ENCODE measurements at places on chromosomes 4 and X.
A peak's percentile ranks its signal among the peaks of the same experiment; 100 is the strongest.

GRCh38 chr4:7506119-7506518 is 71.4 kb upstream of the PSAPL1 start:
- DNase-seq = no peak

DNA sequence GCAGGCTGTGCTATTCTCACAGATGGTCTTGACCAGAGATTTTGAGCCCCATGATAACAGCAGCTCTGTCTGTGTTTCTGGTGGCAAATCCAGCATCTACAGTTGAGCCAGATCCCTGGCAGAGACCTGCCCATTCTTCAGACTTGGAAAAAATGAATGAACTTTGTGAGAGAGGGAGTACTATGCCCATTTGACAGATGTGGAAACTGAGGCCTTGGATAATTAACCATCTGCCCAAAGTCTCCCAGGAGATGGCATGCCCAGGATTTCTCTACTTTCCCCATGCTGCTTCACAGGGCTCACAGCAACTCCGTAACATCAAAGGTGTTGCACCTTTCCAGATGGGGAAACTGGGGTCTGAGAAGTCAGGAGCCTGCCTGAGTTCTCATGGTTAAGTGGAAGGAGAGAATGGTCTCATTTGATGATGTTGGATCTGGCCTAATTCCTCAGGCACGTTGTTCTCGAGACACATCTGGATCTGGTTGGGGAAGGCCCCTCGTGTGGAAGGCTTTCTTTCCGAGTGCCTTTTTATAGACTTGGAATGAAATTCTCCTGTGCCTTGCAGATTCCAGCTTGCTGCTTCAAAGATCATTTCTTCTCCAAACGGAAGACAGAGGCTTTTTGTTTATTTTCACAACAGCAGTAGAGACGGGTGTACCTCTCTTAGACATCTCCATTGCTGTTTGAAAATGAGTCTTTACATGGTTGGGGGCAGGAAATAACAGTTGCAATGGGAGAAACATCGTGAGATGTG is 73.3 kb upstream of the STX18 start:
- no peak for DNase-seq

GRCh38 chr4:169096221-169096620 is 86.2 kb upstream of the CBR4 start:
- DNase-seq = no peak

DNA sequence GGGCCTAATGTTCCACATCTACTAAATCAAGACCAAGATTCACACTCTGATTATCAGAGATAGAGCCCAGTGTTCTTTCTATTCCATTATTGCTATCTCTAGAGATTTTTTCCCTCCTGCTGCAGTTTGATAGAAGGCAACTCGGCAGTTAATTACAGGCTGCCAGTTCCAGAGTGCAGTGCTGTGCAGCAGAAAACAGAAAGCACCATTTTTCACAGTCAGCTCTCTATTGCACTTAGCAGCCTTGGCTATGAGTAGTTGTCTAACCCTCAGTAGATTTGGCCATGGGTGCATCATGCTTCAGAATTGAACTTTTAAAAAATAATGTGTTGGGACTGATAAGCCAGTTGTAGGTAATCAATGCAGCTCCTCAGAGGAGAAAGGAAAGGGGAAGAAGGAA is 295.3 kb downstream of the MID1IP1 start:
- DNase-seq = no peak

DNA sequence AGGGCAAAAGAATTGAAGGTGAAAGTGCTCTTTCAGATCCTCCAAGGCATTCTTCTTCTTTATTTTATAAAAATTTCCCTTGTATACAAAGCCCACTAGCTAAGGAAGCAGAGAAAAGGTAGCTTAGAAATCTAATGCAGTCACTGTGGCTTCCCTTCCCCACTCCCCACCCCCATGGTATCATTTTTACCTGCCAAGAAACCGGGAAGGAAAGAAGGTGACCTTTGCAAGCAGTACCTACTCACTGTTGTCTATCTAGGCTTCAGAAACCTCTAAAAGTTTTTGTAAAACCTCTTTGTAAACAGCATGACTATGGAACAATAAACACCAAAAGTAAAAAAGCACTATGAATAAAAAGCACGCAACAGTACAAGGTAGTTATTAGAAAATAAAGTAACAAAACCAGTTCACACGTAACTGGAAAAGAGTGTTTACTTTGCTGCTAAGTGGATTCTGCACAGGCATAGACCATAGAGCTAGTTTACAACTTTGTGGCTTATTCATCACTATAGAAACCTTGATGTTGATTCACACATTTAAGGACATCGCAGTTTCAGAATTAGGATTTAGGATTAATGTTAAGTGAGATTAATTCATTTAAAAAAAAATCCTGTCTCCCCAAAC is 109.6 kb upstream of the FTHL17 start:
- DNase-seq = no peak

- DNase-seq = no peak
Observed at GRCh38 chr4:87975466-87975865, at the start of gene SPP1. SPP1 (plus strand) TSS chr4:87975714; CDS start chr4:87976896, 1,182 bp downstream.

- no peak for DNase-seq
Observed at GRCh38 chr4:92406488-92406887, 102.7 kb downstream of the GRID2 start.

- DNase-seq = peak; percentile 45
Observed at GRCh38 chr4:17511509-17511949, 361 bp downstream of the QDPR start.

DNA sequence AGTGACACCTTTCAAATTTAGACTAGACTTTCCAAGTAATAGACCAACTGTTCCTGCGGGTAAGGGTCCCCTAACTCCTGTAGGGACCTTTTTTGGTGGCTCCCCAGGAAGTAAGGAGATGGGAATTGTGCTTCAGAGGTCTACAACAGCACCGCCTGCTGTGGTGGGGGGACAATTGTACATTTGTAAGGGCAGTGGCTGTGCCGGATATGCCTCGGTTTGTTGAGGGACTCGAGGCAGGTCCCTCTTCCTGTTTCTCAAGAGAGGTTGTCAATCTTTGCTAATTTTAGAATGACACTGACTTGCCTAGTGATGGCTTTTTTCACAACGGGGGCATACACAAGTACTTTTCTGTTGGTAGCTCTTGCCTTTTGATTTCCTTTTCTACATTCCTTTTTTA is 15.5 kb upstream of the HSD17B11 start:
- no peak for DNase-seq

- DNase-seq = no peak
Observed at GRCh38 chr4:189001283-189001970, 862.2 kb downstream of the TRIML1 start.

DNA sequence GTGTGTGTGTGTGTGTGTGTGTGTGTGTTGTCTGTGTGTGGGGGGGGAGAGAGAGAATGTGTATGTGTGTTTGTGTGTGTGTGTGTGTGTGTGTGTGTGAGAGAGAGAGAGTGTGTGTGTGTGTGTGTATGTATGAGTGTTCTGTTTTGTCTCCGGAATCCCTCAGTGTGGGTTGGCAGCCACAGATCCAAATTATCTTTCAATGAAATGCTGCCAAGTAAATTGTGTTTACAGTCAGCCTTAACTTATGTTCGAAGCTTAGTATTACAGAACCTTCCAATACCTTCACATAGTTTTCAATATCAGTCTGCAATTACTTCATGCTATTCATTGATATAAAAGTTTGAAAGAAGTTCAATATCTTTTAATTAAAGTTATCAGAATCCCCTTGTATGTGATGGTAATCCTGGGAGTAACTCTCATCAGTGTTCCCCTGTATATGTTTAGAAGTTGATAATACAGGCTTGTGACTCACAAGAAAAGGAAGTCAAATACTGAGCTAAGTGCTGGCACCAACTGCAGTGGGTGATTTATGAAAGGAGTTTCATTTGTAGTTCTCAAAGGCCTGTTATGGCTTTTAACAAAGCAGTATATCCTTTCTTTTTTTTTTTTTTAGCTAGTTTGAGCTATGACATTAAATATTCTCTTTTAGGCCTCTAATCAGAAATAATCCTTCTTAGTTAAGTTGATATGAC is 51.6 kb upstream of the HTR2C start:
- DNase-seq = no peak

GRCh38 chr4:152860046-152860445 is 76.1 kb upstream of the FHDC1 start:
- DNase-seq = no peak

GRCh38 chr4:15543537-15544247 is 74.0 kb downstream of the CC2D2A start:
- DNase-seq = no peak

DNA sequence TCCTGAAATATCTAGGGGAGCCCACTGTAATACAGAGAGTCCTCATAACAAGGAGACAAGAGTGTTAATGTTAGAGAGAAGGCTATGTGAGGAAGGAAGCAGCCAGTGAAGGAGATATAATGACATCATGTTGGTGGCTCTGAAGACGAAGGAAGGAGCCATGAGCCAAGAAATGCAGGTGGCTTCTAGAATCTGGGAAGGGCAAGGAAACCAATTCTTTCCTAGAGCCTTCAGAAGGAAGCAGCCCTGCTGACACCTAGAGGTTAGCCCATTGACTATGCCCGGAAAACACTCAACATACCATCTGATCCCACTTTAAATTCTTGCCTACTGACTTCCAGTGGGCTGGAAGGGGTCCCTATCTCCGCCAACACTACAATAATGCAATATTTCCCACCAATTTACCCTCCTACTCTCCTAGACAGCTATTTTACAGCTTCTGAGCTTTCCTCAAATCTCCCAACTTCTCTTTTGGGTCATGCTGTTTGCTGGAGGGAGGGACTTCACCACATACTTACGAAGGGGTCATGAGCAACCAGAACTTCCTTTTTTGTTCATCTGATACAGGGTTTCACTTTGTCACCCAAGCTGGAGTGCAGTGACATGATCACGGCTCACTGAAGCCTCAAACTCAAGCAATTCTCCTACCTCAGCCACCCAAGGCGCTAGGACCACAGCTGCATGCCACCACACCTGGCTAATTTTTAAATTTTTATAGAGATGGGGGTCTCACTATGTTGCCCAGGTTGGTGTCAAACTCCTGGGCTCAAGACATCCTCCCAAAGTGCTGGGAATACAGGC is 25.2 kb upstream of the G3BP2 start:
- DNase-seq = no peak

DNA sequence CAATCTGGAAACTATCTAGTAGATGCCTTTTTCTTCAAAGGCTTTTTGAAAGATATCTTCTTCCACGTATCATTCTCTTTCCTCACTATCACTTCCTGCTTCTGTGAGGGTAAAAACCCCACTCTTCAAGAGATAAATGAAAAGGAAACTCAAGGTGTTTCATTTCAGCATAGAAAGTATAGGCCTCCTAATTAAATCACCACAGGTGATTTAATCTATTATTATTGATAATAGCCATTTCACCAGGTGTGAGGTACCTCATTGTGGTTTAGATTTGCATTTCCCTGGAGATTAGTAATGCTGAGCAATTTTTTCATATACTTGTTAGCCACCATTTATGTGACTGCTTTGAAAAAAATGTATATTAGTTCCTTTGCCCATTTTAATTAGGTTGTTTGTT is 92.0 kb upstream of the EMCN start:
- DNase-seq = no peak

DNA sequence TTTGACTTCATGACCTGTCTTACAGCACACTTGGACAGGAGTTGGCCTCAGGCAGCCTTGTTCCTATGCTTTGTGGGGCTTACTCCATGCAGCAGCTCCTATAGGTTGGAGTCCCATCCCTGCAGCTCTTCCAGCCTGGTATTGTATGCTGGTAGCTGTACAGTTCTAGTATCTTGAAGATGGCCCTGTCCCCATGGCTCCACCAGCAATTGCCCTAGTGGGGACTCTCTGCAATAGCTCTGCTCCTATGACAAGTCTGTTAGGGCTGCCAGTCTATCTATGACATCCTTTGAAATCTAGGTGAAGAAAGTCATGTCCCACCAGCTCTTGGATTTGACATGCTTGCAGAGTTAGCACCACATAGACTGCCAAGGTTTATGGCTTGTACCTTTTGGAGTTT is 252.6 kb downstream of the ANTXR2 start:
- DNase-seq = no peak

- DNase-seq = no peak
Observed at GRCh38 chrX:119189595-119189994, 46.5 kb upstream of the PGRMC1 start.

DNA sequence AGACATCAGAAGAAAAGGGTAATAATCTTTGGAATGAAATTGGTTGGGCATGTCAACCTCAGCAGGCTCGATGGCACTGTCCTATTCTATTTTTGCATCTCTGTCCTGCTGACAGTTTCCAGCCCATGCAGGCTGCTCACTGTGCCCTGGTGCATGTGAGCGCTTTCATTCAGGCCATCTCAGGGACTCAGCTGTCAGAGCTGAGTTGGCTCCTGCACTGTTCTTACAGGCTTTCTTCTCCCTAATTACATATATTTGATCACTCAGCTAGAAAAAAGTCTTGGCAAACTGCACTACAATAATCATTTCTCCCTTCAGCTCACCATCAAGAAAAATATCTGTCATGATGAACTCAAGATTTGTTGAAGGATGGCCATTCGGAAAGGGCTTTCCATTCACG is 84.7 kb downstream of the RASL11B start:
- no peak for DNase-seq

DNA sequence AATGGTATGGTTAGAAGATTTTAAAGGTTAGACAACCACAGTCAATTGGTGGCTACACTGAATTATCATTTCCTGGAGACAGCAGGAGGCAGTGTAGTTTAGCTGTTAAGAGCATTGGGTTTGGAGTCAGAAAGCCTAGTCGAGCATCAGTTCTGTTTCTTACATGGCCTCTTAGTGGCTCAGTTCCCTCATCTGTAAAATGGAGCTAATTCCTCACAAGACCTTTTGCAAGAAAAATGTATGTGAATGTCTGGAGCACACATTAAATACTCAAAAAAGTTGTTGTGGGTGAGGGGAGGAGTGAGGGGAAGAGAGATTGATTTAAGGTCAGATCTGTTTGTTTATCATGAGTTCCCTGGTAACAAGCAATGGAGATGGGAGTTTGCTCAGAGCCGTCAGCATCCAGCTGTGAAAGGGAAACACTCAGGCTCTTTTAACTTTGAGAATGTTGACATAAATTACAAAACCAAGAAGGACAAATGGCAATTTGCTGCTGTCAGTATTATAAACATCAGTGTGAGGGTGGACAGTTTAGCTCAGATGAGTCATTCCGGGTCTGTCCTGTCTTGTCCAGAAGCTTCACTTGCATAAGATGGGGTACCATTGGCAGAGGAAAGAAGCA is 98.2 kb upstream of the PGRMC2 start:
- DNase-seq = no peak

- DNase-seq = no peak
Observed at GRCh38 chr4:153061971-153062370, 125.8 kb downstream of the FHDC1 start.

- no peak for DNase-seq
Observed at GRCh38 chrX:14872355-14872754, 514 bp downstream of the FANCB start.
